ENCODE measurements at places on chromosomes 11 and 22.

DNA sequence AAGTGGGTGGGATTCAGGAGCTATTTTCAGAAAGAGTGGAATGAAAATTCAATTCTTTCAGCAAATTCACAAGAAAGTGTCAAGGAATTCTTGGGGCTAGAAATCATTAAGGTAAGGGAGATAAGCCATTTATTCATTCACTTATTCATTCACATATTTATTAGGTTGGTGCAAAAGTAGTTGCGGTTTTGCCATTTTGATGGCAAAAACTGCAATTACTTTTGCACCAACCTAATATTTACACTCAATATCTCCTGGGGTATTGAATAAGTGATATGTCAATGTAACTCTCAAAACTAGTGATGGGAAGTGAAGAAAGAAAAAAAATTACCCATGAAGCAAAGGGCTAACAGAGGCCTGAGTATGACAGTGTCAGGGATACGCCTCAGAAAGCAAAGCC, at the start of gene OR10W1:
OR10W1 (minus strand) TSS at position 119 of the 400 bp plus-strand sequence. CDS start 402 bp downstream, outside the sequence.
- no peak for DNase-seq

DNA sequence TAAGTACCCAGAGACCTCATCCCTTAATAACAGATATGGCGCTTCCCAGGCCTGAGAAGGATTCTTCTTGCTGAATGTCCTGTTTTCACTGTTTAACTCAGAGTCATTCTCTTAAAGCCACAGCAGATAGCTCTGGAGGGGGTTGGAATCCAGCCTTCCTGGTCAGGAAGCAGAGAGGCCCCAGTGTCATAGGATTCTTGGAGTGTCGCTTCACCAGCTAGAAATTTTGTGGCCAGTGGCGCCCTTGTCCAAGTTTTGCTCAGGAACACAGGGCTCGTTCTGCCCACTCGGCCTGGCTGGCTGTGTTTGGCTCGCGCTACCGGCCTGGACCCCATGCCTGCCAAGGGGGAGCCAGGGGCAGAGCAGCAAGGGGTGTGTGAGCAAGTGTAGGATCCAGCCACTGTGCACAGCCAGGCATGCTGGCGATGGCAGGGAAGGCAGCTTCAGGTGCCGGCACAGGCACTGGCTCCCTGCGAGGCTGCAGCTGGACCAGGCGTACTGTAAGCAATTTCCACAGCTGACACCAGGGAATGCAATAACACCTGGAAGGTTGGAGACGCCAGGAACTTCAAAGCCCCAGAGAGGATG, 214.8 kb upstream of the SESN3 start:
- DNase-seq = no peak

GRCh38 chr11:59115553-59115952, 8.5 kb downstream of the FAM111B start:
- no peak for DNase-seq

DNA sequence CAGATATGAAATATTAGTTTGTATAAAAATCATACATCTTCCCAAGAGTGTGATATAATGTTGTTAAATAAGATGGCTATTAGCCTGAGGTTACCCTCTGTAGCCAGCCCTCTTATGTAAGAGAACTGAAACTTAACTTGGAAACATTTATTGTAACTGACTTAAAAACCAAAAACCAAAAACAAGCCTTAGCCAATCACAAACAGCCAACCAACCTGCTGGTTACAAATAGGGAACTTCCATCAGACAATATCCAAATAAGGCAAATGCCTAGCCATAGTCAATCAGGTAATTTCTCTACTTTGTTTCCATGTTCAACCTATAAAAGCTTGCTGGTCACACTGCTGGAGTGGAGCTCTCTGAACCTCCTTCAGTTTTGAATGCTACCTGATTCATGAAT, 14.1 kb downstream of the KBTBD3 start:
- DNase-seq = no peak

- DNase-seq = no peak
Observed at GRCh38 chr11:102568851-102569250, 38.3 kb upstream of the MMP7 start.

- DNase-seq = no peak
Observed at GRCh38 chr11:36057379-36058042, 113.6 kb downstream of the LDLRAD3 start.

Data from stimulated activated CD8-positive, alpha-beta memory T cell treated with anti-CD3 and anti-CD28 coated beads, Interleukin-2, amount 100 ng/mL, for 1 hour (primary cell).